ENCODE measurements at places on chromosomes 13 and 19. TPM values are rescaled to one million over a fixed set of nuclear protein-coding genes. Genes with fewer than 3 reads are reported as not detected.

The FAM216B gene
- not detected for total RNA-seq

The PCDH17 gene
- not detected for total RNA-seq

The ETV2 gene
- total RNA-seq, result not detected

The TDRD12 gene
- total RNA-seq, result 0.42 TPM

The FCER2 gene
- total RNA-seq, result not detected

The DIRAS1 gene
- not detected for total RNA-seq

The MYO9B gene
- 224 TPM for total RNA-seq

The PSG3 gene
- total RNA-seq, result not detected

The USHBP1 gene
- total RNA-seq, result 0.22 TPM

The METTL21C gene
- total RNA-seq, result not detected

The IGFL1 gene
- total RNA-seq, result not detected

The CFAP97D2 gene
- not detected for total RNA-seq

The ERCC2 gene
- total RNA-seq, result 23.4 TPM

The LILRA1 gene
- not detected for total RNA-seq

The SOX1 gene
- total RNA-seq, result not detected

The IFNL1 gene
- not detected for total RNA-seq

The ZNF154 gene
- 8.5 TPM for total RNA-seq

The NLRP9 gene
- total RNA-seq, result not detected

The PRR22 gene
- 5.3 TPM for total RNA-seq

The SERPINE3 gene
- not detected for total RNA-seq

The PNKP gene
- 178 TPM for total RNA-seq

The KLK7 gene
- not detected for total RNA-seq

The ZNF90 gene
- total RNA-seq, result 4.1 TPM

The DHRS12 gene
- total RNA-seq, result 5.3 TPM

The ENOX1 gene
- total RNA-seq, result 0.12 TPM

Data from T-helper 1 cell treated with Interleukin-12 subunit alpha and Interleukin-12 subunit beta and Interleukin-4 antibody, amounts not matched to agents 30 ng/mL and 1 ng/mL, for 36 hours (primary cell).